ENCODE measurements at places on chromosomes 6 and 20.

DNA sequence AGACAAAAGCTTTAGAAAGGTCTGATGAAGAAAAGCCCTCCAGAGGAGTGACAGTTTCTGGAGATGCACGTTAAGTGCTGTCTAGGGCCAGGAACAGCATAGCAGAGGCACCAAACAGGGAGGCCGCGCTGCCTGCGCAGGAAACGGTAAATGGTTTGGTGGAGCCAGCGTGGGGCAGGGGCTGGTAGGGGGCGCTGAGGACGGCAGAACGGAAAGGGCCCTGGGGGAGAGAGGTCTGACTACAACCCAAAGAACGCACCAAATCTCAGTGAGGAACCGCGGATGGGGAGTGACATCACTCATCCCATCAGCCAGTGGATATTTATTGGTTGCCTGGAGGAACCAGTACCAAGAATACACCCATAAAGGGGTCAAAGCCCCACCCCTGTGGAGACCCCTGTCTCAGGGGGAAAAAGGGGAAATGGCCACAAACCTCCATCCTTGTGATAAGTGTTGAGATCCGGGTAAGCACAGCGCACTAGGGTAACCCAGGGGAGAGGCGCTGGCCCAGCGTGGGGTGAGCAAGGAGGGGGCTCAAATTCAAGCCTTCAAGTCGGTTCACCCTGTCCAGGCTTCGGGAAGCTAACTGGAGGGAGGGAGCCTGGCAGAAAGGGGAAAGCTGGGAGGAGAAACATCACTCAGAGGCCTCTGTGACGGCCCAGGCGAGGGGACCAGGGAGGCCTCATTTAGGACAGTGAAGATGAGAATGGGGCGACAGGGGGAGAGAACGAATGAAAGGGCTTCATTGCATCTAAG, 249.2 kb upstream of the QKI start:
- DNase-seq = no peak

GRCh38 chr20:48180024-48180423, 394.7 kb upstream of the SULF2 start:
- DNase-seq = no peak

DNA sequence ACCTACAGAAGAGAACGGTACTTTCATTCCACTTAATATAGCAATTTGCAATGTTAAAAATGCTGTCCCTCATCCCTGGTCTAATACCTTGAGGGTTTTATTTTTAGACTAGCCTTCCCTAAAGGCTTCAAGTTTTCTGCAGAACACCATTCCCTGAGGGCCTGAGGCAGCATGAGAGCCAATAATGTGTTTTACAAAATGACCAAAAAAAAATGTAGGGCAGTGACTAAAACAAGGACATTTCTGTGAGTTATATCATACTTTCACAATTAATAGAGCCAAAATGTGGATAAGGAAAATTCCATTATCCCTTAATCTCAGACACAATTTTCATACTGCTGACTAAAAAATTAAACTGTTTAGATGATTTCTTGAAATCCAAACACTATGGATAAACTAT, 22.7 kb downstream of the GPR63 start:
- no peak for DNase-seq

DNA sequence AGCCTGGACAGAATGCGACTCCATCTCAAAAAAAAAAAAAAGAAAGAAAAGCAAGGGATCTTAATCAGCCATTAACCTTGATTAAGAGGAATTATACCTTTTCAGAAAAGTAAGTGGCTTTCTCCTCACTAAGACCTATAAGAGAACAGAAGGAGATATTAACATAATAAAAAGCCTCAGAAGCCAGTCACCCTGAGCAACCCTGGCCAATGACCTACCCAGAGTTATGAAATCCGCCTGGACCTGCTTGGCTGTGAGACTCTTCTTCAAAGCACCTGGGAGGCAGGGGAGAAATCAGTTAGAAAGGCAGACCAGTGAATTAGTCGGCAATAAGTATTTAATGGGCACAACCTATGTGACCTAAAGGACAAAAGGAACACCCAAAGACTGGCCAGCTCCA, 32.7 kb upstream of the C20orf203 start:
- no peak for DNase-seq

DNA sequence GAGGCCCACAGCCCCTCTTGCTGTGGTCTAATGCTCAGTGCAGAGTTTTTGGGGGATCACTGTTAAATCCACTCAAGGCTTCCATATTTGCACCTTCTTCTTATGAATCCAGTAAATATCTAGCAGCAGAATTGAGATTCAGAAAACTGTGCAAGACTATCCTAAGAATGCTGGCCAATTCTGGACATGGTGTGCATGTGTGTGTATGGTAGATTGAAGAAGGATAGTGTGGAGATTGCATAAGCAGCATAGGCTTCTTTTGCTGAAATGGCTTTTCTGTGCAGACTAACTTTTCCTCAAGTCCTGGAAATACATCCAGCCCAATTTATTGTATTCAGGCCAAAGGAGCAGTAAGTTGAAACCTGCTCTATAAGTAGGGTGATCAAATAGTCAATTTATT, 39.7 kb downstream of the FBXO9 start:
- no peak for DNase-seq

DNA sequence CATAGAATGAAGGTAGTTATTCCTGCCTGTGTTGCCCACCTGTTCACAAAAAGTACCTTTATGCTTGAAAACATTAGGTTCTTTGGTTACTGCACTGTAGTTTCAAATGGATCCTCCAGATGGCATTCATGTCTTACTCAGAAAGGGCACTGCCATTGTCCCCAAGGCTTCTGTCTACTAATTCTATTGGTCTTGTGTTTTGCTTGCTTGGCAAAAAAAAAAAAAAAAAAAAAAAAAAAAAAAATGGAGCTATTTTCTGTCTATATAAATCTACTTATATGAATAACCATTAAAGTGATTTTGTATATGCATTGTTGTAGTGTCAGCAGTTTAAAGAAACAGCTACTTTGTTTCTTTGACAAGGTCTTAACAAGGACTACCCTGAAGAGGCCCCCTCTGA, 12.7 kb upstream of the EFHC1 start:
- DNase-seq = no peak

GRCh38 chr20:10853176-10853575, 179.4 kb upstream of the JAG1 start:
- no peak for DNase-seq

DNA sequence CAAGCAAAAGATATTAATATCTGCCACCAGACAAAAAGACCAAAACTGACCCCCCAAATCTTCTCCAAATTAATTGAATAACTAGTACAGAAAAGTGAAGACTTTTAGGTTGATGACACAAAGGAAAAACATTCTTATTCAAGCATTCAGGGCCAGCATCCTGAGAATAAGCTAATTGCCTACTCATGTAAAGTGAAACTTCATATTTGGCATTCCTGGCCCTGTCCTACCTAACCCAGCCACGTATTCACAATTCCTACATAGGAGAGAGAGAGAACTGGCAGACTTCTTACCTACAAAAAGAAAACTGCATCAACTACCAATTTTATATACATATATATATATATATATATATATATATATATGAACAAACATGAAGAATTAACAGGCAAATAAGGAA, 4.9 kb upstream of the ASCC3 start:
- DNase-seq = no peak

DNA sequence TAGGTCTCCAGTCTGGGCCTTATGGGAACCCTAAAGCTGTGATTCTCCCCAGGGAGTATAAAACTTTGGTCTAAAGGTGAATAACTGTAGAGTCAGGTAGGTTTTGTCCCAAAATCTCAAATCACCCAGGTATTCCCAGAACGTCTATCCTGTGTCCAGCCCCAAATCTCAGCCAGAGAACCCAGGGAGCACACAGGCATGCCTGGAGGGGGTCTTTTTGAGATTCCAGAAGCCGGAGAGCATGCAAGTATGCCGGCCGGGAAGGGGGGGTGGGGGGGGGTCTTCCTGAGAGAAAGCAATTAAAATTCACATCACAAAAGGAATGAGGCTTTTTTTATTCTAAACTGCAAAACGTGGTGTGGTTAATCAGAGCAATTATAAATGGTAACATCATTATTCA, 210.0 kb downstream of the PTPRT start:
- DNase-seq = no peak

GRCh38 chr6:56875961-56876360, 78.9 kb upstream of the BEND6 start:
- DNase-seq = no peak

DNA sequence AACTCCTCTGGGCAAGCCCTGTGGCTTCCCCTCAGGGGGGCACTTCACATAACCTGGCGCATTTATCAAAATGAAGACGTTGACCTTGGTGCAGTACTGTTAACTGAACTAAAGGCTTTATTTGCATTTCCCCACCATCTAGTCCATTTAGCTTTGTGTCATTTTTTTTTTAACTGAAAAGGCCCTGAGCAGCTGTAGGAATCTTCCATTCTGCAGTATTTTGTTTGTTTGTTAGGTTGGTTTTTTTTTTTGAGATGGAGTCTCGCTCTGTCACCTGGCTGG, 10.7 kb downstream of the TMEM181 start:
- DNase-seq = no peak

DNA sequence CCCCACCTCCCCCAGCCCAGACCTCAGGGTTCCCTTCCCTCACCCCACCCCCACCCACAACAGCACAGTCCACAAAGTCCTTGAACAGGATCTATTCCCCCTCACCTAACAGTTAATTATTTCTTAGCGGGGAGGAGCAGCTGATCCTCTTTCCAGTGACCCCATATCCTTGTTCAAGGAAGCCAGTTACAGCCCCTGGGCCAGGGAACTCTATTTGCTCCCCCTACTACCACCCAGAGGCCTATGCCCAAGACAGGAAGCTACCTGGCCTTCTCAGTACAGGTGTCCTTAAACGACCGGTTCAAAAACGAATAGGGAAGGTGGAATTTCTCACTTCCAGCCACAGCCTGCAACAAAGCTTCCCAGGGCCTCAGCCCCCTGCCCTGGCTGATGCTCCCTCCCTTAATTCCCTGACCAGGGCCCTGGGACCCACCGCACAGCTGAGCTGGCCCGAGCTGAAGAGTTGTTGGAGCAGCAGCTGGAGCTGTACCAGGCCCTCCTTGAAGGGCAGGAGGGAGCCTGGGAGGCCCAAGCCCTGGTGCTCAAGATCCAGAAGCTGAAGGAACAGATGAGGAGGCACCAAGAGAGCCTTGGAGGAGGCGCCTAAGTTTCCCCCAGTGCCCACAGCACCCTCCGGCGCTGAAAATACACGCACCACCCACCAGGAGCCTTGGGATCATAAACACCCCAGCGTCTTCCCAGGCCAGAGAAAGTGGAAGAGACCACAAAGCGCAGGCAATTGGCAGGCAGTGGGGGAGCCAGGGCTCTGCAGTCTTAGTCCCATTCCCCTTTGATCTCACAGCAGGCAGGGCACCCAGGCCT, 778 bp downstream of the MCCD1 start:
- DNase-seq = no peak

GRCh38 chr6:20711518-20711917, 177.3 kb downstream of the CDKAL1 start:
- no peak for DNase-seq

GRCh38 chr6:33320315-33321181, 3.0 kb upstream of the ZBTB22 start:
- no peak for DNase-seq

DNA sequence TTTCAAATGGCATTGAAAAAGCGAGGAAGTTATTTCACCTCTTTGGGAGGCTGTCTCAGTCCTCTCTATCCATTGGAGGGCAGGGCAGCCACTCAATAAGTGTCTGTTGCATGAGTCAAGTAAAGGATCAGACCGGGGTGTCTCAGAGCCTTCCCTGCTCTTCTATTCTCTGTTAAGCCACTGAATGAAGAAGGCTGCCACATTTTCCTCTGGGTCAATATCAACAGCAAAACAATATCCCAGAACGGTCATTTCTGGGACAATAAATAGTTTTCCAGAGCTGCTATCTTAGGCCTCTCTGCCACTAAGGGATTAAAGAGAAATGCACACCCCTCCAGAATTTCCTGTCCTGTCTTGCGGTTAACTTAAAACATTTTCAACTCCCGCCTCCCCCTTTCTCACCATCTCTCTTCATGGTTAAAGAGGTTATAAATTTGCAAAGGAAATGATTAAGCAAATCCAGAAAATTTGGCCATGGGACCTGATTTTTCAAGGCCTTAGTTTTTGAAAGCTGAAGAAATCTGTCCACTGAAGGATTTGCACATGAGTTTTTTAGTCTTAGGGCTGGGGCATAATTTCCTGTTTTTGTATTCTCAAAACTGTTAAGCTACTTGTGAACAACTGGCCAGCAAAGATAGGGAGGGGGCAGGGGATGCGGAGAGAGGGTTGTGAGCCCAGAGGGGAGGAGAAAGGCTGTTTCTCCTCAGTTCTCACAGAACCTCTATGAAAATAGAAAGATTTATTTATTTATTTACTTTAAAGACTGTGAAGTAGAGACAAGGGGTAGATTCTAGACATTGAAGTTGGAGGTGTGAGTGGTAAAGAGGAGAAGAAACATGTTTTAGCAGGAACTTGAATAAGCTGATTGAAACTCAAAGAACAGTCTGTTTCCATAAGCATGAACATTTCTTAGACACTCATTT, 135.7 kb downstream of the BCAS1 start:
- no peak for DNase-seq

DNA sequence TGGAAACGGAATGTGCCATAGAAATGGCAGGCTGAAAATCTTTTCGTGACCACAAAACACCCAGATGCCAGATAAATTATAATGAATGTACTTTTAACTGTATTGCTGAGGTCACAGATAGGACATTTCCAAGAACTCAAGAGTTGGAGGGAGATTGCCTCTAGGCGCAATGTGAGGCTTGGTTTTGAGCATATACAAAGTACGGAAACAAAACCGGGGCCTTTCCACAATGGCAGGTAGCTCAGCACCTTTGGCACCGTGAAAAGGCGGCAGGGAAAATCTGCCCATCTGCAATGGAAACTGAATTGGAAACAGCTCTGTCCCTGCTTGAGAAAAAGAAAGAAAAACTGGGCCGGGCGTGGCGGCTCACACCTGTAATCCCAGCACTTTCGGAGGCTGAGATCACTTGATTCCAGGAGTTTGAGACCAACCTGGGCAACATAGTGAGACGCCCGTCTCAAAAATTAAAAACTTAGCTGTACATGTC, 10.5 kb upstream of the C20orf144 start:
- no peak for DNase-seq

DNA sequence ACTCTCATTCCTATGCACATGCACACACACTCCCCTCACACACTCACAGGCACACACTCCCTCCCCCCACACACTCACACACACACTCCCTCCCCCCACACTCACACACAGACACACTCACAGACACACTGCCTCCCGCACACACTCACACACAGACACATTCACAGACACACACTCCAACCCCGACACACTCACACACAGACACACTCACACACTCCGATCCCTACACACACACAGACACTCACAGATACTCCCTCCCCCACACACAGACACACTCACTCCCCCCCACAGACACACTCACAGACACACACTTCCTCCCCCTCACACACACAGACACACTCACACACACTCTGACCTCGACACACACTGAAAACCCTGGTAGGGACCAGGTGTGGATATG, 176.2 kb downstream of the TFAP2C start:
- DNase-seq = no peak

- no peak for DNase-seq
These were observed 26.6 kb downstream of the BPIFB1 start for GRCh38 chr20:33309631-33310030.

GRCh38 chr6:157677235-157677634, 145.8 kb upstream of the SNX9 start:
- no peak for DNase-seq
